ENCODE measurements at places on chromosomes 7 and 10. TPM values are rescaled to one million over a fixed set of nuclear protein-coding genes. Genes with fewer than 3 reads are reported as not detected.

GRCh38 chr7:151046603-151047573 is 1.4 kb upstream of the ASIC3 start:
- no peak for DNase-seq

DNA sequence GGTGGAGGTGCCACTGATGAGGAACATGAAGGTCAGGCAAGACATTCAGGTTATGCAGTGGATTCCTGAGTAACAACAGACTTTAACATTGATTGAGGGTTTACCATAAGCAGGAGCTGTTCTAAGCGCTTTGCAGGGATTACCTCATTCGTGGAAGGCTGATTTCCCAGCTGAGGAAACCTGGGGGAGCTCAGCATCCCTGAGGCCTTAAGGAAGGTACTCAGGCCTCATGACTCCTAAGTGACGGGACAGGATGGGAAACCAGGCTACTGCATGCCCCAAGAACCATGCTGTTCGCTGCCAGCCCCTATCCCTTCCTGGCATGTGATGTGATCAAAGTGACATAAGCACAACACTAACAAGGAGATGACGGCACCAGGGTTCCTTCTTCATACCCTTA is 143.6 kb upstream of the NFE2L3 start:
- no peak for DNase-seq

- no peak for DNase-seq
Measured at GRCh38 chr10:116868198-116868676, 18.9 kb downstream of the ENO4 start.

DNA sequence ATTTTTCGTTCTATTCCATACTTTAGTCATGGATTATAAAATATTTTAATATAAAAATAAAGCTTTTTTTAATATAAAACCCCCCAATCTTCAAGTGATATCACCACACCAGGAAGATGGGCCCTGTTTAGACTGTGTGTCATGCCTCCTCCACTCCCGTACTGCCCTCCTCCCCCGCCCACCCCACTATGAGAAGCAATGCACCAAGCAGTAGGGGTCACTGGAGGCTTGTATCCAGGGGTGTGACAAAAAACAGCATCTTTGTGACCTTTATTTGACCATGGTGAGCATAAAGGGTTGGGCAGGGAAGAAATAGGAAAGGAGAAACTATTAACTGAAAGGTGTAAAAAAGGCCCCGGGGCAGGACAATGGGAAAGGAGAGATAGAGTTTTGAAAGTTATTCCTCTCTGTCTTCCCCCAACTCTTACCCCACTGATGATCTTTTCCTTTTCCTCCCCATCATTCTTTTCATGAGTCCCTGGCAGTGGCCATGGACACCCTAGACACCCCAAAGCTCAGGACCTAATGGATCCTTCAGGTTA is 3.5 kb downstream of the PITX3 start:
- DNase-seq, result no peak

DNA sequence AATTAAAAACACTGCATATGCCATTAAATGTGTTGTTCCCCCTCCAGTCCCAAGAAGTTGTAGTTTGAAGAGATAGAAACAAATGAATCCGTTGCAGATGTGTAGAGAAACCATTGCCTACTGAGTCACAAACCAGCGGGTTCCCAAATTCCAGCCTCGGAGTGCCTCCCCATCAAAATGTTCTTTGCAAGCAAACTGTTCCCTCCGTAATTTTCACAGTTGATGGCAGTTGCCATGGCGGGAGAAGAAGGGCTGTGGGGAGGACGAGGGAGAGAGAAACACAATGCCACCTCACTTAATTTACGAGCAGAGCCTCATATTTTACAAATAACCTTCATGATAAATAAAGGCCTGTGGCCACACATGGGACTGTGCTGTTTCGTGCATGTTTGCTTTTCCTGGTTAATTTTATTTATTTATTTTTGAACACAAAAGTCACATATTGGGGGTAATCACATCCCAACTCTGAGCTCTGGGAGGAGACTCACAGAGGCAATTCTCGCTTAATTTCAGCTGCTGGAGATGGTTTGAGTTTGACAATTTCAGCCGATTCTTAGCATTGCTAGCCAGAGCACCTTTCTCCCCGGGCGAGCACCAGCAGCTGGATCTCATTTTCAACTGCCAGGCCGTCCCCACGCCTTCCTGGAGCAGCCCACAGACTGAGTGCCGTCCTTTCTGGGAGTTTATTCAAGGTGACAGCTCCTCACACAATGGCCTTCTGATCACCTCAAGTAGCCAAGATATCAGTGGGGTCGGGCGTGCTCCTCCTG is 1084.2 kb downstream of the KCNMA1 start:
- no peak for DNase-seq

GRCh38 chr7:90180011-90180585 is 25.8 kb downstream of the STEAP1 start:
- DNase-seq, result no peak

FXYD4 gene
- 0.71 TPM for polyA plus RNA-seq

GRCh38 chr7:116528008-116528789 is 3.4 kb downstream of the CAV1 start:
- no peak for DNase-seq

GRCh38 chr10:132149271-132149670 is 37.5 kb upstream of the DPYSL4 start:
- DNase-seq, result no peak

Measured in right renal cortex interstitium (tissue), 3 donors.